ENCODE measurements at places on chromosomes 7 and 10.

DNA sequence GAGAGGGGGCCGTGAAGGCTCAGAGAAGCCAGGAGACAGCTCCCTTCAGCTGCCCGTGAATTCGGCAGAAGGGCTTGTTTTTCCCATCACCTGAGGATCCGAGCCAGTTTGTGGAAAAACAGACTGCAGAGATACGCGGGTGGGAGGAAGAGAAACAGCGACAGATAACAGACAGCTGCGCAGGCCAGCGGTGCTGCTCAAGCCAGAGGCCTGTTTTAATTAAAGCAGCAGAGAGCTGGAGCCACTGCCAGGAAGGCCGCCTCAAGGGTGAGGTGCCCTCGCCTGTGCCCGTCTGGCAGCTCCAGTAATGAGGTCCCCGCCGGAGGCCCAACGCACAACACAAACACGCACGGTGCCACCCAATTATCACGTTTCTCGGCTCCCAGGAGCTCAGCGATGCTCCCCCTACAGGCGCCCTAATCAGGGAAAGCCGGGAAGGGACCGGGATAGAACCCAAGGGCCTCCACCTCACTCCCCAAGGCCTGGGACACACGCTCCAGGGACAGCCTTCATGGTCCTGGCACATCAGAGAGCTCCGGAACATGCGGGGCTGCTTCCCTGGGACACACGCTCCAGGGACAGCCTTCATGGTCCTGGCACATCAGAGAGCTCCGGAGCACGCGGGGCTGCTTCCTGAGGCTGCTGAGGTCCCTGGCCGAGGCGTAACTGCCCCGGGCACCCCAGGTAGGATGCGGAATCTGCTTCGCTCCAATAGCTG is 60.6 kb upstream of the DNAAF5 start:
- no peak for DNase-seq

DNA sequence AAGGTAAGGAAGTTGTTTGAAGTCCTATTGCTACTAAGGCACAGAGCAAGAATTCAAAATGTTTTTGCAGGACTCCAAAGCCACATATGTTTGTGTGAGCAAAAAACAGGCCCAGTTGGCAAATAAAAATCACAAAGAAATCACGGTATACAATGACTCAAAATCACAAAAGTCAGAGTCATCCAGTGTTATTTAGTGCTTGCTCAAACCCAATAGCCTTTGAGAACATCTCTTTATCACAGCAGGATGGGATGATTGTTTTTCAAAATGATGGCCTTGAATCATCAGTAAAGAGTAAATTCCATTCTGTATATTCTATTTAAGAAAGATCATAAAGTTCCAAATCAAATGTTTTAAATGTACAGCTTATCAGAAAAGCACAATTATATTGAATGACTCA is 693.9 kb downstream of the REEP3 start:
- no peak for DNase-seq

- no peak for DNase-seq
Observed at GRCh38 chr7:140033779-140034363, 28.9 kb downstream of the PARP12 start.

DNA sequence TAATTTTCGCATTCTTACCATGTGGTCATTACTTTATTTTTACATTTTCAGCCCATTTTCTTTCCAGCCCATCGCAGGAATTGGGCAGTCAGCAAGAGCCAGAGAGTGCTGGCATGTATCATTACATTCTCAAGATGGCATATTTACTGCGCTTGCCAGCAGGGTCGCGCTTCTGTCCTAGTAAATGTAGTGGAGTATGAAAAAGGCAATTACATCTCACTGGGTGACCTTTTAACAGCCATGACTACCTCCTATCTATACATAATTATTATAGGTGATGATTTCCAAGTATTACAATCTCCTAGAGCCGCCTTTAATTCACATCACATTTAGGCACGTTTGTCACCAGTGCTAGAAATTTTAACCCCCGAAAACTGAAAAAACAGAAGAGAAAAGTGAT is 433.7 kb upstream of the MGMT start:
- no peak for DNase-seq

DNA sequence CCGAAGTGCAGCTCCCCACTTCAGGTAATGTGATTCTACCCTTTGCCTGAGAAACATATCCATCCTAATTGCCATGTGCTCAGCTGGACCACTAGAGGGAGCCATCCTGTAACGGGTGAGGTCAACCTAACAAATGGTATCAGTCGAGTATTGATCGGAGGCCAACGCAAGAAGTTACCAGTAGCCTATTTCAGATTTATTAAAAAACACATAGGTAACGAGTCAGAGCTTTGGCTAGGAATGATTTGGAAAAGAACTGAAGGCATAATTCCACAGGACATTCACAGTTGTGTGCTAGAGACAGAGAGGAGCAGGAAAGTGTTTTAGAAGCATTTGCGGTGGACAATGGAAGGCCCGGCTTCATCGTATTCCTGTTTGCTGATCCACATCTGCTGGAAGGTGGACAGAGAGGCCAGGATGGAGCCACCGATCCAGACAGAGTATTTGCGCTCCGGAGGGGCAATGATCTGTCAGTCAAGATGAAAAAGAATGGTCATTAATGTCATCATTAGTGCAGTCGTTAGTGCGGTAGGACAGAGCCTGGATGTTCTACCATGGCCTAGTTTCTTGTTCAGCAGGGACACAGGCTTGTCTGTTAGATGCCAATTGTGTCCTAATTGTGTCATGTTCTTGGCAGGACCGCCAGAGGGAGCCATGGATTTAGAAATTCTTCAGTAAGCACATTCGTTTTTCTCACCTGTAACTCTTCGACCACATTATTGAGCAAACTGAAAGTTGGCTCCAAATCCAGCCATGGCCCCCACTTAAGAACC is 17.5 kb downstream of the ACTA2 start:
- peak; percentile 60 for DNase-seq

DNA sequence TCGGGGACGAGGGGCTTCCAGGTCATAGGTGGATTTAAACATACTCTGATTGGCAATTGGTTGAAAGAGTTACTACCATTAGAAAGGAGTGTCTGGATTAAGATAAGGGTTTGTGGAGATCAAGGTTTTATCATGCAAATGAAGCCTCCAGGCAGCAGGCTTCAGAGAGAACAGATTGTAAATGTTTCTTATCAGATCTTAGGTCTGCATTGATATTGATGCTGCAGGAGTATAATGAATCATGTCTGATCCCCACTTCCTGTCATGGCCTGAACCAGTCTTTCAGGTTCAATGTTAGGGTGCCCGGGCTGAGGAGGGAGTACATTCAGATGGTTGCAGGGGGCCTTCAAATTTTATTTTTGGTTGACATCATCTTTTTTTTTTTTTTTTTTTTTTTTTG is 51.4 kb downstream of the SH3PXD2A start:
- DNase-seq, result peak; percentile 12

GRCh38 chr10:21401196-21401595 is 124.3 kb downstream of the SKIDA1 start:
- no peak for DNase-seq

GRCh38 chr7:98049034-98049433 is 57.6 kb upstream of the LMTK2 start:
- no peak for DNase-seq

GRCh38 chr7:142455392-142455791 is 197.5 kb upstream of the PRSS58 start:
- no peak for DNase-seq

GRCh38 chr10:35854661-35855060 is 212.6 kb upstream of the FZD8 start:
- DNase-seq, result no peak

DNA sequence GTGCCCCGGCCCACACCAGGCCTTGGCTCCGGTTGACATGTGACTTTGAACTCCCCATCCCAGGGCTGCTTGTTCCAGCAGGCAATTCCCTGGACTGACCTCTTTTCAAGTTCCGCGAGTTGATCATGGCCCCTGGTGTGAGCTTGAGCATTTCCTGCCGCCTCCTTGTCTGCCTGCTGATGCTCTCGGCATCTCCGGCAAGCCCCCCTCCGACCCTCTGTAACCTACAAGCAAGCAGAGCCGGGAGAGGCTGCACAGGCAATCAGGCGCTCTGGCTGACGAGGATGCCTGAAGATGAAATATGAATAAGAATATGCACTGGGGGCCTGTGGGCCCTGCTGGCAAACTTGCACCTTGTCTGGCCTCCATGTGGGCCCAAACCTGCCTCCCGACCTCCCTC is 304.9 kb upstream of the MKI67 start:
- DNase-seq, result no peak

DNA sequence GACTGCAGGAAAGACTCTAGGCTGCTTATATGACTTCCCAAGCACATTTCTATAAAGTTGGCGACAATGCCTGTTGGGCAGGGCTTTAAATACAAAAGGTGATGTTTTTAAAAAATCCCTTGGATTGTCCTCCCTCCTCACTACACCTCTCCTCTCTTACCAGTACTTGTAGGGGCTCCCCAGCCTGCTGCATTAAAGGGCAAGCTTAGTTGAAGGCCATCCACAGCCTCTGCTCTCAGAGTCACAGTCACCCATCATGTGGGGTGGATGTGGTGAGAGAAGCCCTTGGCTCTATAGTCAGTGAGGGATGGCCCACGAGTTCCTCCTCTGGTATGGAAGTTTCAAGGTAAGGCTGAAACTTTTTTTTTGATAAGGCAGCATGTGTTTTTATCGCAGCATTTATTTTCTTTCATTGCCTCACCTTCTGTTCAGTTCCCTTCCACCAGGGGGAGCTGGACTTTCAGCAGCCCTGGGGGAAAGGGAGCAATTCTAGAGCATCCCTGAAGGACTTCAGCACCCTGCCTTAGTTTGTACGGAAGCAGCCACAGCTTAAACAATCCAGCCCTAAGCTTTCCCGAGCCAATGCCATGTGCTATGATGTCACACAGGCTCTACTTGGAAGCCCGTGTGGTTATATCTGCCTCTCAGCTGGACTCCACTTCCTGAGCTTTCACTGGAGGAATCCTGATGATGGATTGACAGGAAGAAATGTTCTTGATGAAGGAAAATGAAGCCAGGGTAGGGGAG is 131.9 kb downstream of the CALCR start:
- no peak for DNase-seq

DNA sequence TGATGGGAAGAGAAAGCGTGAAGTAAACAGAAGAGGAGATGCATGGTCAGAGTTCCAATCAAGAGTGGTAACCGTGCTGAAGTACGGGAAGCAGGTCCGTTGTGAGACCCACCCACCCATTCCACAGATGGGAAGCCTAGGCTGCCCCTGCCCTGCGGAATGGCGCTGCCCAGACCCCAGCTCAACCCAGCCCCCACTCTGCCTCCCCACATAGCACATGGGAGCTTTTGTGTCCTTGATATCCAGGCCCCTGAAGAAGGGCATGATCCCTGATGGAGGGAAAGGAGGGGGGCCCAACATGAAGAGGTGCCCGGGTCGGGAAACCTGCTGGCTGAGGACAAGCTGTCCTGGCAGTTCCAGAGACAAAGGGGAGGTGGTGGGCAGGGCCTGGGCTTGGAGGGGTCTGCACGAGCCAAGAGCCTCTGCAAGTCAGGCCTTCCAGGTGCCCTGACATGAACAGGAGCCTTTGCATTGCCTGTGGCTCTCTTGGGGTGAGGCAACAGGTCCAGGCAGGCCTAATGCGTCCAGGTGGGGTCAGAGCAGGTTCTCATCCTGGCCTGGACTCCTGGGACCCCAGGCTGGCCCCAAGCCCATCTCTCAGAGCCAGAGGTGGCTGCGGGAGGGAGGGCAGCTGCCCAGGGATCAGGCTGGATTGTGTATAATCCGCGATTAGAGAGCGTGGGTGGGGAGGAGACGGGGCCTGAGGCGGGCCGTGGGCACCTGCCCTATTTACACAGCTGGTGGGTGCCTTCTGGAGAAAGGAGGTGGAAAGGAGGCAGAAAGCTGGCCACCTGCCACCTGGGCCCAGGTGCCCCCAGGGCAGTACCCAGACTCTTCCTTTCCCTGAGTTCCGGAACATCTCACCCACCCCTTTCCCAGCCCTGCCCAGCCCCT is 23.5 kb downstream of the YKT6 start:
- no peak for DNase-seq

- DNase-seq, result no peak
Observed at GRCh38 chr10:51046654-51047053, 27.6 kb upstream of the PRKG1 start.

- DNase-seq, result no peak
Observed at GRCh38 chr10:76555067-76555670, 1082.4 kb downstream of the KCNMA1 start.

DNA sequence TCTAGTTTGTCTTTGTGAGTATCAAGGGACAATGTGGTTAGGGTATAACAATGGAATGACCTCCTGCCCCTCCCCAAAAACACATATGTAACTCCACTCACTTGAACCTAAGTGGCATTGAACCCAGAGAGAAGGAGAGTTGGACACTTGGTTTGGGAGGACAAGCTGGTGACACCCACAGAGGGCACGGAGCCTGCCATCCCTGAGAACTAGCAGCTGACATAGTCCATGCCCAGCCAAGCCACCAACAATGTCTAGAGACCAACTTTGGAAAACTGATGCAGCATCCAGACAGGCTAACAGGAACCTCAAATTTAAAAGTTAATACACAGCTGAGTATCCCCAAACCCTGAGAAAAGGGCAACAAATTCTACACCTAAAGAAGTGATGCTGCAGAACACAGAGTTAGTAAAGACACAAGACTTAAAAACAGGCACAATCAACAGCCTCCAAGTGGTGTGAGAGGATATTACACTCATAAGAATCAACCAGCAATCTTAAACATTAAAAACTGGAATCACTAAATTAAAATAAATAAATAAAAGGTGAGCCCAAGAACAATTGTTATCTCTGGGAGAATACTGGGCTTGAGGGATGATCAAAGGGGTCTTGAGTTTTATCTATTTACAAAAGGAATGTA is 27.2 kb downstream of the NUDCD3 start:
- no peak for DNase-seq

DNA sequence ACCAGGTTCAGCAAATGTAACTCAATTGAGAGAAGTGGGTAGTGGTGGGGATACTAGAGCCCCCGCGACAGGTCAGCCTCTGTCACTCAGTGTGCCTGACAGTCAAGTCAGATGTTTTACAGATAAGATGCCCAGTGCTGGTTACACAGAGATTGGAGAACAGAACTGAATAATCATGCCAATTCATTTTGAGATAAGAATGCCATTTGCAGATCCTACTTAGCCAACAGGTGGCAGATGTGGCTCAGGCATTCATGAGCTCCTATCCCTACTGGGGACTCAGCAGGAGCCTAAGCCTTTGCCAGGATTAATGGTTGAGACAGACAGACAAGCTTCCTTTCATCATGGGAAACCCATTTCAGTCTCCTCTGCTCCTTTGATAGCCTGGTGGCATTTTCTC is 137.8 kb downstream of the MAPK8 start:
- no peak for DNase-seq

GRCh38 chr7:44262031-44262430 is 61.3 kb downstream of the YKT6 start:
- no peak for DNase-seq

- DNase-seq, result no peak
Observed at GRCh38 chr10:79127151-79127961, 58.6 kb downstream of the ZMIZ1 start.

GRCh38 chr10:70274643-70275042 is 9.2 kb downstream of the NPFFR1 start:
- DNase-seq, result no peak

DNA sequence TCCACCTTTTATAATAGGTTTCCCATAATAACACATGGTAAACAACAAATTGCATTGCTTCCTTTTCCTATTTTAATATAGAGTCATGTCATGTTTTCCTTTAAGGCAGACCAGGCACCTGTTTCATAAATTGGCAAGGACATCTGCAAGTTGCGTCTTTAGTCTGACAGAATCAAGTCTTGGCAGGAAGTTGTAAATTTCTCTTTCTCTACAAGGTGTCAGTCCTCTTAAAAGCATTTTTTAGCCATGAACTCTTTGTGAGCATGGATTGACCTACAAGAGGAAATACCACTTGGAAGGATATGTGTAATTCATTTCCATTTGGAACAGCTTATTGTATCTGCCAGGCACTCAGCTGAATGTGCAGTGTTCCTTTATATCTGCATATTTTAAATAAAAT is 176.8 kb downstream of the PRKG1 start:
- no peak for DNase-seq
